ENCODE measurements at places on chromosomes 5 and 9.
A peak's percentile ranks its signal among the peaks of the same experiment; 100 is the strongest.

GRCh38 chr9:14780251-14780650 is 57.7 kb upstream of the CER1 start:
- peak; percentile 7 for DNase-seq

- DNase-seq = peak; percentile 25
These were observed at the start of gene ZNF883 for GRCh38 chr9:113011911-113012381. Gene ZNF883 (minus strand): TSS chr9:113012192.

- peak; percentile 26 for DNase-seq
These were observed 1.7 kb upstream of the CNTRL start for GRCh38 chr9:121073038-121073437.

GRCh38 chr5:43041669-43042175 is 1.6 kb upstream of the ANXA2R start:
- peak; percentile 84 for DNase-seq

DNA sequence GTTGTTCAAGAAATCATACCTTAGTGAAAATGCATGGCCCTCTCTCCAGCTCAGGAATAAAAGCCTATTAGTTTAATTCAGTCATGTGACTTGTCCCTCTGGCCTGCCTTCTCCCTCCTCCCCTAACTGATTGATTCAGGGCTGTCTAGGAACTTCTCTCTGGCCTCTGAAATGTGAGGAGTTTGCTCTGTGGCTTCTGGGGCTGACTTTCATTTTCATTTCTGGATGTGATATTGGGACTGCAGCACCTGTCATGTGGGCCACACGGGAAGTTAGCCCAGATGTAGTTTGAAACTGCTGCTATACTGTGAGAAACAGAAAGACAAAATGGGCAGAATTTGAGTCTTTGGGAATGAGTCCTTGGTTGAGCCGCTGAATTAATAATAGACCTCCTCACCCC is 44.8 kb downstream of the PARP8 start:
- peak; percentile 64 for DNase-seq

GRCh38 chr5:178436326-178436940 is 153.8 kb downstream of the COL23A1 start:
- DNase-seq = no peak

DNA sequence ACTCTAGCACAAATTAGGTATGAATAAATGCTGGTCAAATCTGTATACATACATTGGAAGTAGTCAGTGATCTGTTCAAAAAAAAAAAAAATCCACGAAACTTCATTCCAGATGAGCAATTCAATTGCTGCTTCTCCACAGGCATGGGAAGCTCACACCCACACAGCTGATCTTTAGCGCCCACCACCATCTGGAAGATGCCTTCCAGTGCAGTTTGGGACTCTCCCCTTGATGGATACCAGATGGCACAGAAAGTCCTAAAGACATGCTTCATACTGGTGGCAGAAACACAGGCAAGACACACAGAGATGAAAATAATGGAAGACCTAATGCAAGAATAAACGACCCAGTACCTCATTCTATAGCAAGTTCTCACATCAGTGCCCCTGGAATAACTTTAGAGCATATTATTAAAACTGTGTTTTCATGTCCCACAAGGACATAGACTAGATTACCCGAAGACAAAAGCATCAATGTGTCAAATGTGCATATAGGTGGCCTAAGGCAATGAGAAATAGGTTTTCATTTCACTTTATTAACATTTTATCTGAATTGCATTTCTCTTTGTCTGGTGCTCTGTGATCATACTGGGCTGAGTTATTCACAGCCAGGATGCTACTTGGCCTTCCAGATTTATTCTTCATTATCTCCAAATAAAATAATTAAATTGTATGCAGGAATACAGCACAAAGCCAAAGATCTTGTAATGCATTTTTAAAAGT is 135.4 kb upstream of the TAS2R1 start:
- DNase-seq = no peak

GRCh38 chr5:20445326-20445860 is 457.4 kb upstream of the CDH18 start:
- DNase-seq = no peak

DNA sequence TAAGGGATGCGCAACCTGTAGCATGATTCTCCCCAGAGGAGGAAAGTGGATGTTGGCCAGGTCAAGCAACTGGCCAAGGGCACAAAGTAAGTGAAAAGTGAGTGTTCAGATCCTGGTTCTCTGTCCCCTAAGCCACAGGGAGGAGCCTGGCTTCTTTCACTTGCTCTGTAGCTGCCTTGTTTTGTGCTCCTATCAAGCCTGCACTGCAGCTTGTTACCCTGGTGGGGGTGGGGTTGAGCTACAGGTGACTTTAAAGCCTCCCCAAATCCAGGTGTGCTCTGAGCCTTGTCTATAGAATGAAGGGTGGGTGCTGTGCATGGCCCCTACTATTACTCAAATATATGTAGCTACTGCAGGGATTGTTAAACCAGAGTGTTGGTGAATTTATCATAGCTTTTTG is 32.9 kb downstream of the RALGPS1 start:
- no peak for DNase-seq

DNA sequence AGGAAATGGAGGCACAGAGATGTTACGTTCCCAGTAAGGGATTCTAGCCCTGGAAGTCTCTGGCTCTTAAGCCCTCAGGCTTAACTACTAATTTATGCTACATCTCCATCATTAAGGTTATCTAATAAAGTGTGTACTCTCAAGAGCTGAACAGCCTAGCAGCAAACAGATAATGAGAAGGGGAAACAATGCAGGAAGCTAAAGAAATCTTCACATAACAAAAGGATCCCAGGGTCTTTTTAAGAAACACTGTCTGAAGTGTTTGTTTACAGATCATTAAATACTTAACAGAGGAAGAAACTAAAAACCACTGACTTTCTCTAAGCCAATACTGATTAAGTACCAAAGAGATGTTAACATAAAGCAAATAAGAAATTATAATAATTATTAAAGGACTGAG is 129.0 kb downstream of the PAPPA start:
- DNase-seq = no peak

- no peak for DNase-seq
These were observed 13.8 kb upstream of the IL13 start for GRCh38 chr5:132644177-132644576.

DNA sequence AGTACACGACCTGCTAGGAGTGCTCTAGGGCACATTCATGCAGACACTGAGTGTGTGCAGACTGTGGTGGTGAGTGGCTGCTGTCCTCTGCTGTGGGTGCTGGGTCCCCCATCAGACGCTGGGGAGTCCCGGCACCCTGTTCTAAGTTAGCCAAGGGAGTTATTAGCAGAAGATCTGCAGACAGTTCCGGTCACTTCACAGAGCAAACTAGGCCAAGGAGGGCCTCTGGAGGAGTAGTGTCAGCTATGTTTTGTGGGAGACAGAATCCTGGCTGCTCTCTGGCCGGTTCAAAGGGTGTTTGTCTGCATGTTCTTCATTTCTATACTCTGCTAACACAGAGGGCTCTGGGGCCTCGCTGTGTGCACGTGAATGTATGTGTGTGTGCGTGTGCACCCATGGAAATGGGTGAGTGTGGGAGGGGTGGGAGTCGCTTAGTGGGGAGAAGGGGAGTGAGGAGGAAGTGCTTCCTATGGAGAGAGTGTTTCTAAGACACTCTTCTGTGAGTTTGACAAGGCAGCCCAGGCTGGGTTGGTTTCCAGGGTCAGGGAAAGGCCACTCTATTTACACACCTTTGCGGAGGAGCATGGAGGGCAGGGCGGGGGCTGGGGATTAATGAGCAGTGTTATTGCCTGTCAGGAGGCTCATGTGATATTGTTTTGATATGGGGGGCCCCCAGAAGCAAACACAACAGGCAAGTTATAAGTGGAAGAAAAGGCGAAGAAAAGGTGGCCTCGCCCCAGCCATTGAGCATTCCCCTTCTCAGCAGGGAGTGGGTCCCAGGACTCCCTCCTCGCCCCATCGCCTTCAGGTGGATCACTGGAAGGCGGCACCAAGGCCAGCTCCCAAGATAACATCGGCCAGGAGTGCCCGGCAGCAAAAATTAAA is 68.9 kb downstream of the MACROH2A1 start:
- no peak for DNase-seq

DNA sequence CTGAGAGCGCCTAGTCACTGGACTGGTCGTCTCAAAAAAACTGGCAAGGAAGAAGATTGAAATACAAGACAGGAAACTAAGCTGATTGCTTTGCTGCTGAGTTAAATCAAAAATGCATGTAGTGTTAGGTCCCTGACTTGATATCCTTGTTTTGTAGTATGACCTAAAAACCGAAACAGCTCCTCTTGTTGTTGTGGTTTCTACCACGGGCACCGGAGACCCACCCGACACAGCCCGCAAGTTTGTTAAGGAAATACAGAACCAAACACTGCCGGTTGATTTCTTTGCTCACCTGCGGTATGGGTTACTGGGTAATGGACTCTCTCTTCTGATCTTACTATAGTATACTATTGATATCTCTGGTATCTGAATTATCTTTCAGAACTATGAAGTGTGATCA is 4.3 kb downstream of the MTRR start:
- no peak for DNase-seq

- no peak for DNase-seq
These were observed 377.7 kb upstream of the IRX4 start for GRCh38 chr5:2260211-2261003.

Measured in hematopoietic multipotent progenitor cell treated with erythropoietin and hydrocortisone succinate and interleukin-3 and kit ligand, for 6 days (in vitro differentiated cells).